LHCN-M2 (cell line): ENCODE measurements at places on chromosomes 3 and 15. TPM values are rescaled to one million over a fixed set of nuclear protein-coding genes. Genes with fewer than 3 reads are reported as not detected.
A peak's percentile ranks its signal among the peaks of the same experiment; 100 is the strongest.

Gene SI
- not detected in 2 replicates for total RNA-seq

Gene SLC28A1
- total RNA-seq, result not detected in 2 replicates

Gene MKRN3
- total RNA-seq, result 5.2 and 6.5 TPM in 2 replicates

Gene CCR9
- total RNA-seq, result not detected in 2 replicates

Gene TM6SF1
- total RNA-seq, result not detected in 2 replicates

Gene ERICH6
- 0.11 and 0.38 TPM in 2 replicates for total RNA-seq

Gene GOLGA6L4
- total RNA-seq, result 0.45 and 0.69 TPM in 2 replicates

Gene PAQR5
- total RNA-seq, result 13.0 and 13.9 TPM in 2 replicates

Gene SMARCC1
- total RNA-seq, result 41.4 and 44.9 TPM in 2 replicates

DNA sequence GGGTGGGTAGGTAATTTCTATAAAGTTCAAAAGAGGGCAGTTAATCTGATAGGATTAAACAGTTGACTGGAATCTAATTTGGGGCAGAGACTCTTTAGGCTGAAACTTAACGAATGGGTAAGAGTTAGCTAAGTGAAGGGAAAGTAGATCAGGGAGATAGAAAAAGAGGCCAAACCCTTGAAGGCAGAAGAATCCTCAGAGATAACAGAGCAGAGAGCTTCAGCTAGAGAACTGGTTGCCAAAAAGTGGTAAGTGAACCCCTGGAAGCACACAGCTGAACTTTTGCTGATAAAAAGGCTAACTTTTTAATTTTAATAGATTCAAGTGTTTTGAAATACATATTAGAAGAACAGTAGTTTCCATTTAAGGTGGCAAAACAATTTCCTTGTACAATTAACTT is 99.2 kb downstream of the FHIT start:
- DNase-seq, result no peak

- DNase-seq, result peak; percentile 97
Observed at GRCh38 chr3:53821631-53822121, 24.5 kb downstream of the CHDH start.

DNA sequence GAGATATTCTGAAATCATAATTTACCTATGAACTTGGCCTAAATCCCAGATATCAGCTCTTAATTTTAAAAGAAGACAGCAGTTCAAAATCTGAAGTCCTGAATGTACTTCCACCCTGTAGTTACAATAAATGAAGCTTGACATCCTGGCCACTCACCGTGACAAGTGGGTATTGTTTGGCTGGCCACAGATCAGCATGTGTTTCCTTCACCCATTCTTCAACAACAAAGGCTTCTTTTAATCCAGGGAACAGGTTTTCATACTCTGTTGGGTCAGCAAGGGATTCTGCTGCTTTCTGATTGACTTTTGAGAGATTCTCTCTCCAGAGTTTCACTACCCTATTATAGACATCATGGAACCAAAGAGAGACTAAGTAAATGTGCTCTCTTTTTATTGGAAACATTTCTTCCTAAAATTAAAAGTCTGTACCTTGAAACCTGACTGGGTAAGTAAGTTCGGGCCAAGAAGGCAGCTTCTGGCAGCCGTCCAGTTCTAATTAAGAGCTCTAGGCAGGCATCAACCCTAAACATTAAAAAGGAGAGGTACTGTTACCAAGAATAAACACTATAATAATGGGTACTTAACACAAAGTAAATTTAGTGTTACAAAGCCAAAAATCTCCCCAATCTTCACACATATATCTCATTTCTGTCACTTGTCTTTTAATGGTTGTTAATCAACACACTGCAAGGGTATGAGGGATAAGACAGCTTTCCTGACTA is 15.2 kb downstream of the MRPS22 start:
- no peak for DNase-seq

DNA sequence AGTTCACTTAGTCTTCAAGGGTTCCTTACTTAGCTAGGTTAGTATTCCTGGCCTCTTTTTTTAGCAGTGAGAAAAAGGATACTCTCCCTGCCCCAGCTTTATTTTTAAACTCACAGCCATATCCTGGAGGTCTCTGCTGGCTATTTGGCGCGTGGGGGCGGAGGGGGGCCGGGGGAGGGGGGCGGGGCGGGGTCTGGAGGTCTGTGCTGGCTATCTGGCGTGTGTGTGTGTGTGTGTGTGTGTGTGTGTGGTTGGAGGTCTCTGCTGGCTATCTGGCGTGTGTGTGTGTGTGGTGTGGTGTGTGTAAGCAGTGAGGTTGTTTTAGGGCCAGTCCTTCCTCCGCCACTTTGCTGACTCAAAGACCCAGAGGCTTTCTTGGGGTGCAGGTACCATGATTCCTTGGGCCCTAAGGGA is 579 bp upstream of the PLAAT1 start:
- no peak for DNase-seq

DNA sequence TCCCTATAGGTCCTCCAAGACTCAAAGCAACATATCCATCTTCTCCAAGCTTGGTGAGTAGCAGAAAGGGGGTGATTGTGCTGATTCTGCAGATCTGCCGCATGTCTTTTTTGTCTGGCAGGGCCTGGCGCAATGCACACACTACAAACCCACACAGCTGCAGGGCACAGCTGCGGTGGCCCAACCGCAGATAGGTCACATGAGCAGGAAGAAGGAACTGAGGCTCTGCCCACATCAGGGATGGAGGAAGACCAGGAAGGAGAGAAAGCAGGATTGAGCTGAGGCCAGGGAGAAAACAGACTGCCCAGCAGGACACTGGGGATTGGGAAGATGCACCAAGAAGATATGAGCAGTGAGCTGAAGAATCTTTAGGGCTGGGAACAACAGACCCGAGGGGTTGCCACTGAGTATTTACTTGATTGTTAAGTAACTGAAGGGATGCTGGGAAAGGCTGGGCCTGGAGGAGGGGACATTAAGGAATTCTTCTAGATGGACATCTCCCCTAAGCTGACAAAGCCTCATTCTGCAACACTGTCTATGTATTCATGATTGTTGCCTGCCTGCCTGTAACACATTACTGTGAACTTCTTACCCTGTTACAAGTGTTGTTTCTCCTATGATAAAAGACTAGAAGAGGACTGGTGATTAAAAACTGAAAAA is 126.7 kb downstream of the MYLK start:
- peak; percentile 95 for DNase-seq

- DNase-seq, result no peak
Observed at GRCh38 chr15:71160976-71161375, 45.7 kb downstream of the THSD4 start.

- no peak for DNase-seq
Observed at GRCh38 chr15:67564968-67565345, 22.5 kb downstream of the MAP2K5 start.

GRCh38 chr3:43883729-43884396 is 193.1 kb downstream of the ABHD5 start:
- no peak for DNase-seq

- no peak for DNase-seq
Observed at GRCh38 chr15:98782801-98783200, 134.5 kb downstream of the IGF1R start.

DNA sequence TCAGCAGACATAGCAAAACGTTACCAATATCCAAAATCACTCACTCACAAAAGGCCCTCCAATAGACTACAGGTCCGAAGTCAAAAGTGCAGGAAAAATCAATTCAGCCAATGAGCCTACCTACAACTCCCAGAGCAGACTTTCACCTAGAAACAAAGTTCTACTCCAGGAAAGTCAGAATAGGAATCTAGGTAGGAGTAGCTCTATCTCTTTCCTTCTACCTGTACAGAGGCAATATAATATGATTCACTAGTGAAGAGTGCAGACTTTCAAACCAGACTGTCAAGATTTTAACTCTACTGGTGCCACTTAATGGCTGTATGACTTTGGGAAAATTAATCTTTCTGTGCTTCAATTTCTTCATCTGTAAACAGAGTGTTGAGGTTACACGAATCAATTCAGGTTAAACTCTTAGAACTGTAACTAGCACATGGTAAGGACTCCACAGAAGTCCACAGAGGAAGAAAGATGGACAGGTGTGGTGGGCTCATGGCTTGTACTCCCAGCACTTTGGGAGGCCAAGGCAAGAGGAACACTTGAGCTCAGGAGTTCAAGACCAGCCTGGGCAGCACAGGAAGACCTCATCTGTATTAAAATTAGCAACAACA is 9.4 kb downstream of the DCUN1D1 start:
- DNase-seq, result no peak

GRCh38 chr3:185145511-185145910 is 7.3 kb downstream of the C3orf70 start:
- DNase-seq, result no peak

GRCh38 chr15:39774688-39775267 is 7.9 kb downstream of the FSIP1 start:
- DNase-seq, result no peak

GRCh38 chr15:100942656-100943425 is 23.7 kb downstream of the LRRK1 start:
- DNase-seq, result no peak

GRCh38 chr3:33364531-33365128 is 75.6 kb downstream of the UBP1 start:
- peak; percentile 22 for DNase-seq

- DNase-seq, result no peak
Observed at GRCh38 chr3:7461202-7461825, 600.4 kb downstream of the GRM7 start.

DNA sequence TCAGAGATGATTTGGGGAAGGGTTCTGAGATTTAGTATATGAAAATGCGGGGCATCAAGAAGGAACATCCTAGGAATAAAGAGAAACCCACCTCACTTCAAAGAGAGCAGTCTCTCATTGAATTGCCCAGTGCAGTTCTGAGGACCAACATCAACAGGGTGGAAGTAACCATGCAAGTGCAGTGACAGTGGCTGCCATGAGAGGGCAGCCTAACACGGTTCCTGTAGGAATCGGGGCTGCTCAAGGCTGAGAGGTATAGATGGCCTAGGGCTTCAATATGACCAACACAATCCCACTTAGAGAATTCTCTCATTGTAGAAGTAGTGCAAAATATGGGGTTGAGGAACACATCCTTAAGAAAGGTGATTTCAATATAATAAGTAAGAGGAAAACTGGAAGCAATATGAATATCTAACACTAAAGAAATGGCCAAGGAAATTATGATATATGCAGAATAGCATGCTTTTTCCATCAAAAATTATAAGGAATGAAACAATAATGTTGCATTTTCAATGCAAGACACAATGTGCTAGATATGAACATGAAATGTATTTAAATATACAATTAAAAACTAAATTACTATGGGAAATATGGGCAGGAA is 51.1 kb upstream of the ARRDC4 start:
- DNase-seq, result peak; percentile 33

GRCh38 chr3:194672876-194673275 is 885 bp upstream of the LSG1 start:
- no peak for DNase-seq

DNA sequence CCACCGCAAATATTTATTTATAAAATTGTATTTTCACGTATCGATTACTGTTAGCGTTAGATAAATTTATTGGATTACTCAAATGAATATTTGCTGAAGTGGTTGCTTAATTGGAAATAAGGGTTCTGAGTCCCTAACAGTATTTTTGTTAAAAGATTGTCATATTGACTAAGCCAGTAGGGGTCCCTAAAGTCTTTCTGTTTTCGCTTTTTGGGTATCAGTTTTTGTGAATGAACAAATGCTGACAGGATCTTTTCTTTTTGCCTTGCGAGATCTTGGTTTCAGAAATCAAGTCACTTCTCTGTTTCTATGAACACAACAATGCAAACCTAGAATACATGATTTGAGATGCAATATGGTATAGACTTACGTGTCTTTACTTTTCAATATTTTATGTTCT is 7.1 kb downstream of the RAD51 start:
- peak; percentile 9 for DNase-seq

- DNase-seq, result peak; percentile 84
Observed at GRCh38 chr3:11642431-11643191, 1.1 kb downstream of the VGLL4 start.

GRCh38 chr3:185175370-185175987 is 22.6 kb upstream of the C3orf70 start:
- peak; percentile 61 for DNase-seq

DNA sequence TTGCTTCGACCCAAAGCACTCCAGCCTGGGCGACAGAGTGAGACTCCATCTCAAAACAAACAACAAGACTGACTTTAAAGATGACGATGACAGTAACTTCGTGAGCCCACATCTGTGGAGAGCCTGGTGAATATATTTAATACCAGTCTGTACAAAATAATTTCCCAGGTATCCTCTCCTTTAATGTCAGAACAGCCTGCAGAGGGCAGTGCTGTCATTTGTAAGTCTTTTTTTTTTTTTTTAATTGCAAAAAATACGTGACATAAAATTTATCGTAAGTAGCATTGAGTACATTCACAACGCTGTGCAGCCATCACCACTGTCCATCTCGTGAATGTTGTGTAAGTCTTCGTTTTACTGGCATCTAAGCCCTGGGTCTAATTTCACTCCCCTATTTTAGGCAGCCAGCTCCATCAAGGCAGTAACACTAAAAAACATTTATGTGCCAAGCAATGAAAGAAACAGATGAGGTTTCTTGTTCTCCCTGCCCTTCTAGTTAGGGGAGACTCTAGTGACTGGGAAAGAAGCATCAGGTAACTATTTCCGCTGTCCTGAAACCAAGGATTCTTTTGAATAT is 1.4 kb downstream of the HTD2 start:
- peak; percentile 64 for DNase-seq

DNA sequence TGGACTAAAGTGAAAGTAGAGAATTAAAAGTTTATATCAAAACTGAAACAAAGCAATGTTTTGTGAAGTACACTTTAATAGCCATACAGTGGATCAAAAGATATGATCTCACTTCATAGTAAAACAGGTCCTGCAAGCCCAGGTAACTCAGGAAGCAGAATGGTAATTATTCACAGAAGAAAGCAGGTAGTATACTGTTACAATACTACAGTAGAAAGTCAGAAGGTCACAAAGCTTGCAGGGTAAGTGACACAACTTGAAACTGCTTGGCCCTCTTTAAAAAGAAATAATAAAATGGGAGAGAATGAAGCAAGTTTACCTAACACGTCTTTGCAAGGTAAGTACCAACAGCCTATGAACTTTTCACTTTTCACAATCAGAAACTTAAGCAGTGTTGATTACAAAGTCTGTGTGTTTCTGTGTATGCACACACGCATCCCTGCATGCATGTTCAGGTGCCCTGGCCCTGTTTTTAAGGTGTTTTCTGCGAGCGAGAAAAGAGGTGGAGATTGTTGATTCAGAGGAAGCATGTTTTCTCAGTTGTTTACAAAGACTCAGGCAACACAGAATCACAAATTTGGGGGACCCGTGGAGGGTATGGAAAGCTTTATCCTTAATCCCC is at the start of gene NAALADL2:
TSS of gene NAALADL2 (plus strand) at position 221 of the 622 bp plus-strand sequence.
- DNase-seq, result no peak

- no peak for DNase-seq
Observed at GRCh38 chr15:37340438-37340837, 240.1 kb upstream of the MEIS2 start.

- no peak for DNase-seq
Observed at GRCh38 chr3:148789906-148790305, 37.7 kb upstream of the CPB1 start.

DNA sequence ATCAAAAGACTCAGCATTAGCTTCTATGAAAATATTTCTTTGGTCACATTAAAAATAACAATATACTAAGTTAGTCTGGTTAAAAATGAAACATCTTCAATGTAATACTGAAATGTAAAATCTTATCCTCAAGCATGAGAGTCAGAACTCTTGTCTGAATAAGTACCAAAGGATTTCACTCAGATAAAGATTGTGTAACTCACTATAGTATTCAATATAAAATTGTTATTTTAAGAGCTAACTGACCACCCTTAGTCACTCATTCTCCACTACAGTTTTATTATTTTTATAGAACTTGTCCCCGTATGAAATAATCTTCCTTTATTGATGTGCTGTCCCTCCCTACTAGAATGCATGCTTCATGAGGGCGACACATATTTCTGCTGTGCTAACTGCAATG is 426.3 kb downstream of the MECOM start:
- no peak for DNase-seq
